ENCODE measurements at places on chromosomes 5 and 9.
A peak's percentile ranks its signal among the peaks of the same experiment; 100 is the strongest.

- DNase-seq: peak; percentile 2
Measured at GRCh38 chr9:35258660-35259474, 97.1 kb downstream of the UNC13B start.

DNA sequence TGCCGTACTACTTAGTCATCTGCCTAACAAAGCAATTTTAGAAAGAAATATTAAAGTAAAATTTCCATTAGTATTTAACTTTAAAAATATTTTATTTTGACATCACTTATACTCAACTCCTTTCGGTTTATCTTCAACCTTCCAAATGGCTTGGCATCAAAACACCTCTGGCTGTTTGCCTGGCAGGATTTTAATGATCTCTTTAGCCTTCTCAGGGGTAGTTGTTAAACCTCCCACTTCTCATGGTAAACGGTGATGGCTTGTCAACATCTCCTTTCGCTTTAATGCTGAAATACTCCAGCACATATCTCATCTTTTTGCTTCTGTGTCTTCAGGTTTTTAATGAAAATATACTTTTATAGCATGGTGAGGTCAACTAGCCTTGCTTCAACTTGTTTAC lies 747.1 kb downstream of the CETN3 start:
- DNase-seq: no peak

DNA sequence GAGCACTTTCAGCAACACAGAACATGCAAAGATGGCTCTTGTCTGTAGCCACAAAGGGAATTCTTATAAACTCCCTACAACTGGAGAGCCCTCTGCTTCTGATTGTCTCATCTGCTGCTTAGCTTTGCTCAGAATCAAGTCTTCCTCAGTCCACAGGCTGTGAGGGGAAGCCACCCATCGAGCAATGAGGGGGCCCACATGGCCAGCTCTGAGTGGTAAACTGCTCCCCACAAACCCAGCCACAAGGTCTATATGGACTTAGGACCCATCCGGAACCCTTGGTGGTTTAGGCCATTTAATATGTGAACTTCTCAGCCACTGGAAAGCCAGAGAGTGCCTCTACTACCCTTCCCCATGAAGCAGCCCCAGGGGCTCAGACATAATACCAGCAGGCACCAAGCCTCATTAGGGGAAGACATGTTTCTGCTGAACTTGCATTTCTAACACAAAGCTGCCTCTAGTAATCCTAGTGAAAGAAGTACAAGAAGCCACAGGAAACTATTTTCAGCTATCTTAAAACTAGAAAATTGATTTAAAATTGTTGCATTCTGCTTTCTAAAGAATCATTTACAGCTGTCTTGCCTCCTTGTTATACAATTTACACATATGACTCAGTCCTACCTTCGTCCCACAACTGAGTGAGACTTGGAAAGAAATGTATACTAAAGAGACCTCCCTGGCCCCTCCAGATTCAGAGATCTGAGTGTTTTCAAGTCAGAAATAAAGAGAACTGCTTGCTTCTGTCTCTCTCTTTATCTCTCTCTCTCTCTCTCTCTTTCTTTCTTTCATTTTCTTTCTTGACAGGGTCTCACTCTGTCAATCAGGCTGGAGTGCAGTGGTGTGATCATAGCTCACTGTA lies 90.2 kb downstream of the ESM1 start:
- no peak for DNase-seq

DNA sequence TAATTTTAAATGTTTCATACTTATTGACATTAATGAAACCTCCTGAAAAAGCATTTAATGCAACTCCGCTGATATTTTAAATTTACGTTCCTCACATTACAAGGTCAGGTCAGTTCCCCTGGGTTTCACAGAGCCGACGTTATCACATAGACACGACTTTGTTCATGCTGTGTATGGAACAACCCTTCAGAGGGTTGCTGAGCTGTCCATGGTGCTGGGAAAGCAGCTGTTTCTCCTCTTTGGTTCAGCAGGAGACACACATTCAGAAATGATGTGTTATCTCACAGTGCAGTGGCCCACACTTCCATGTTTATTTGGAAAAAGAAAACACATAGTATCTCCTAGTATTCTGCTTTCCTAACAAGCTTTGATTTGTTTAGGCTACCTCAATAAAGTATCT lies 53.5 kb downstream of the PPP2R2B start:
- no peak for DNase-seq

- DNase-seq: no peak
Measured at GRCh38 chr9:111144741-111145140, 106.5 kb upstream of the LPAR1 start.

- peak; percentile 62 for DNase-seq
Measured at GRCh38 chr5:91162534-91163381, 220.4 kb downstream of the ARRDC3 start.

- no peak for DNase-seq
Measured at GRCh38 chr5:115274584-115274983, 11.9 kb upstream of the PGGT1B start.

DNA sequence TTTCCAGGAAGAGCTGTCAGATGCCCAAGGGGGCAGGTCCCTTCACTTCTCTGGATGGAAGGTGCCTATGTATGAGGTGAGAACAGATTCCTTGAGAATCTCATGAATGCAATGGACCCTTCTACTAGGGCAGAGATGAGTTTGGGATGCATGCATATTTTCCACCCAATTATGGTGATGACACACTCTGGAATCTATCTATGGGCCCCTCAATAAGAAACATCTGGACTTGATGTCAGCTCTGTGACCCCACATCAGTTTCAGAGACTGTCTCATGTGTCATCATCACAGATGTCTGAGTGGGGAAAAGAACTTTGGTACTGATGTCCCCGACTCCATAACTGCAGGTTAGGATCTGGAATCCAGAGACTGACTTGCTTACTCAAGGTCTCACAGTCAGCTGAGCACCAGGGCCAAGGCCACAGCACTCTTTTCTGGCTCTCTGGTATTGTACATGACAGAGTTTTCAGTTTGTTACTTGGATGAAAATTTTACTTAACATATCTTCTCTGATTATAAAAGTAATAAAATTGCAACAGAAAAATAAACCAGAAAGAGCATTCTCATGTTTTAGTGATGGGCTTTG lies 177.0 kb downstream of the DCP2 start:
- no peak for DNase-seq

- no peak for DNase-seq
Measured at GRCh38 chr5:96198356-96199058, 234.5 kb downstream of the PCSK1 start.

GRCh38 chr9:115495052-115495635 lies 377.2 kb upstream of the TNC start:
- no peak for DNase-seq

DNA sequence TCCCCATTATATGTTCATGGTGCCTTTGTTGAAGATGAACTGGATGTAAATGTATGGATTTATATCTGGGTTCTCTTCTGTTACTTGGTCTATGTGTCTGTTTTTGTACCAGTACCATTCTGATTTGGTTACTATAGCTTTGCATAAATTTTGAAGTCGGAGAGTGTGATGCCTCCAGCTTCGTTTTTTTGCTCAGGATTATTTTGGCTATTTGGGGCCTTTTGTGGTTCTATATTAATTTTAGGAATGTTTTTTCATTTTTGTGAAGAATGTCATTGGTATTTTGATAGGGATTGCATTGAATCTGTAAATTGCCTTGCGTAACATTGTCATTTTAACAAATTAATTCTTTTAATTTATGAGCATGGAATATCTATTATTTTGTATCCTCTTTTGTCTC lies 36.6 kb upstream of the ZNF366 start:
- DNase-seq: no peak

DNA sequence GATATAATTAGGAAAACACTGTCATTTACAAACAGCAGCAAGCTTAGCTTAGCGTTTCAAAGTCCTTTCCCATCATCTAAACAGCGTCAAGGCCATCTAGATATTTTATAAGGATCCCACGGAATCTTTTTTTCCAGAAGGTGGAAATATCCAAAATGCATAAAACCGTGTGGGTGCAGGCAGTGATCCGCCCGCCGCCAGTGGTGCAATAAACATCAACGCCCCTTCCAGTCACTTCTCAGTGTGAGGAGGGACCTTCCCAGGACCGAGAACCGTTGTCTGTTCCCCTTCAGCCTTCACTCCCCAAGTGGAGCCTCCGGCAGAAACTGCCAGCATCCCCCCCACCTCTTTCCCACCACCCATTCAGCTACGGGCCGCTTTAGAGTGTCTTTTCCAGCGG lies 22.9 kb downstream of the OLFM1 start:
- no peak for DNase-seq

- DNase-seq: no peak
Measured at GRCh38 chr9:81519816-81520495, 169.4 kb downstream of the TLE1 start.

DNA sequence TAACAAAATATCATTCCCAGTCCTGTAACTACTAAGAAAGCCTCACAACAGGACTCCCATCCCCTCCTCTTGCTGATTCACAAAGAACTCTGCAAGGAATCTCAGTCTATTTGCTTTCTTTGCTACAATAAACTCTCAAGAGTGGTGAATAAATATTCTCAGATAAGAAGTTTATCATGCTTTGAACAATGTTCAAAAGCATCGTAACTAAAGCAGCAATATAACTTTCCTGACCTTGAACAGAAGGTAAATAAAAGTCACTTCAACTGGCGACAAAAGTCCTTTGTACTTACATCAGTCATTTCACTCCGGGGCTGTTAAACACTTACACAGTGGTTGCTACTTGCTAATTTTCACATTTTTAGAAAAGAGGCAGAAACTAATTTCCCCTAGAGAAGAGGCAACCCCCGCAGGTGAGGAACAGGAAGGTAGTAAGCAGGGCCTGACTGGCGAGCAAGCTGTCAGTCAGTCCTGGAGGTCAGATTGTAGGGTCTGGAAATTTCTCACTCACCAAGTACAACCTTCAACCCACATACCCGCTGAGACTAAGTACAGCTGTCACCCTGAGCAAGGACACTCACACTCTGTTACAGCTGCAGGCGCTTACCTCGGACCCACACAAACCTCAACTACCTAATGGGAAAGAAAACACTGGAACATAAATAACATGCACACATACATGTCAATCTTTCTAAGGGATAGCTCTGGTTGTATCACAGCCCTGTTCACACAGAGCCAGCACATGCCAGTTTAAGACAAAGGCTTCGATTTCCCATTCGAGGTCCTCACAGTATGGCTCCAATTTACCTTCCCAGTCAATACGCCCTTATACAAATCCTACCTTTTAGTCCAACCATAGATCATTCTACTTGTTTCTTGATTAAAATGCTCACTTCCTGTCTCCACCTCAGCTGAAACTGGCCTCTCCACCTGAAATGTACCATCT lies 104.6 kb upstream of the RETREG1 start:
- no peak for DNase-seq

- DNase-seq: peak; percentile 81
Measured at GRCh38 chr9:503881-504852, 289.5 kb downstream of the DOCK8 start.

DNA sequence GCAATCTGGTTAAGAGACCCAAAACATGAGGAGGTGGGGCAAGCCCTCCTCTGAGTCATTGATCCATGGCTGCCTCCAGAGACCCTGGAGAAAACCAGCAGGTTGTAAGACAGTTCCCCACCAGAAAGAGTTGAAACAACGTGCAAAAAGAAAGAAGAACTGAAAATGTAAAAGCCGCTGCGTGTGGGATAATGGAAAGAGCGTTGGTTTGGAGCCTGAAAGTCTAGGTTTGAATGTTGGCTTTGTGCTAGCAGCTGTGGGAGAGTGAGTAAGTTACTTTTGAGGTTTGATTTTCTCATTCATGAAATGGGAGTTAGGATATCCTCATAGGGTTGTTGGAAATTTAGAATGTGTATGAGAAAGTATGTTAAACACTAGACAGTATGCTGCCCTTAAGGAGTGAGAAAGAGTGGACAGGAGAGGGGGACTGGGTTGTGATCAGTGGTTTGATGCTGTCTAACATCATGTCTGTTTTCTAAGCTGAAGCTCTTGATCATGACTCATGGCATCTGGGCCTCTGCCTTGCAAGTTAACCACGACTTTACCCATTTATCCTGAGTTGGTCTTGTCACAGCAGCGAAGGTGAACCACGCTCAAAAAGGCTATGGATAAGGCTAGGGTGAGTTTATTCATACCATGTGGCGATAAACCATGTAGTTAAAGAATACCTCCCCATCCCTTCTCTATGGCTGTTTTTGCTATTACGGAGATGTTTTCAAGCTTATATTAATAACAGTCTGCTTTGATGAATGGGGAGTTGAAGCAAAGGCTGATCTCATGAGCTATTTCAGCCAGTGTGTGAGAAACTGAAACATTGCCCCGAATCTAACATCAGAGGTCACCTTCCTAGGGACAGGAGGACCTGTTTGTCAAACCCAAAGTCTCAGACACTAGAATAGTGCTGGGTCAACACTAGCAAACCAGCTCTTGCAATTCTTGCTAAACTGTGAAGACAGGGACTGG lies 41.3 kb downstream of the ZNF366 start:
- no peak for DNase-seq

DNA sequence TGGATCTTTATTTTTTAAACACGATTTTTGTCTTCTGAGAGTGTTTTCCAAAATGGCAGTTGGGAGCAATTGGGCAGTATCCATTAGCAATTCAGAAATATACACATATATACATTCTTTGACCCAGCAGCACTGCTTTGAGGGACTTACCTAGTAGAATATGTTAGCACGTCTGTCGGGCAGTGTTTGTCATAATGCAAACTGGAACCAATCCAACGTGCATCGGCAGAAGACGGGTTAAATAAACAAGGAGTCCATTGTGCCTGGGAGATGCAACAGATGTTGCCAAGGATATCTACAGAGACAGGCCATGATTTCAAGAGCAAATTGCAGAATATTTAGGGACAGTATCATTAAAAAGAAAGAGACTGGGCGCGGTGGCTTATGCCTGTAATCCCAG lies 107.0 kb downstream of the COL5A1 start:
- DNase-seq: no peak

GRCh38 chr5:1727571-1727970 lies 72.1 kb downstream of the MRPL36 start:
- DNase-seq: no peak

DNA sequence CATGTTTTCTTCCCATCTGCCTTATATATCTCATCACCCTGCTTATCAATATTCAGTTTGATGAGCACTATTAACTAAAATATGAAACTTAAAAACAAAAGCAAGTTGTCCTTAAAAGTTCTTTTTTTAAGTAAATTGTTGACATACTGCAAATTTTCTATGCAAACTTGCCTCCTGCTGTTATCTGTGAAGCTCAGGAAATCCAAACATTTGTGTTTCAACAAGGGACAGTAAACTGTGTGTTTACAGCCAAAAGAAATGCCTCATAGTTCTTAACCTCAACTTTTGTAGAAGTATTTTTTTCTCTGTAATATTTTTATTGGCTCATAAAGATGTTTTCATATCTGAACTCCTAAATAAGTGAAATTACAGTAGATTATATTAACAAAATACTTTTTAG lies 7.7 kb upstream of the TTC23L start:
- DNase-seq: no peak
